ENCODE measurements at places on chromosomes 5 and 9.

DNA sequence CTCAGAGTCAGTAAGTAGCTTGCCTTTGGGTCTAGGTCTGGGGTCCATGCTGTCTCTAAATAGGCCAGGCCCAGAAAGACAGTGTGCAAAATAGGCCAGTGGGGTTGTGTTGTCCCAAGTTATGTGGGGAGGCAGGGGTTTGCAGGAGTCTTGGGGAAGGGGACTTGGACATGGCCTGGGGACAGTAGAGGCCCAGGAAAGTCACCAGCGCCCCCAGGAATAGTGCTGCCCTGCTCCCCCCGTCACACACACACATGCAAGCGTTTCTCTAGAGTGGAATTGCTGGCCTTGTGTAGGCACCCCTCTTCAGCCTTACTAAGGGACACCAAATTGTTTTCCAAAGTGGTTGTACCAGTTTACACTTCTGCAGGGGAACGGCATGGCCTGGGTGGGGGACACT lies 227.5 kb downstream of the PBX3 start:
- no peak for DNase-seq

DNA sequence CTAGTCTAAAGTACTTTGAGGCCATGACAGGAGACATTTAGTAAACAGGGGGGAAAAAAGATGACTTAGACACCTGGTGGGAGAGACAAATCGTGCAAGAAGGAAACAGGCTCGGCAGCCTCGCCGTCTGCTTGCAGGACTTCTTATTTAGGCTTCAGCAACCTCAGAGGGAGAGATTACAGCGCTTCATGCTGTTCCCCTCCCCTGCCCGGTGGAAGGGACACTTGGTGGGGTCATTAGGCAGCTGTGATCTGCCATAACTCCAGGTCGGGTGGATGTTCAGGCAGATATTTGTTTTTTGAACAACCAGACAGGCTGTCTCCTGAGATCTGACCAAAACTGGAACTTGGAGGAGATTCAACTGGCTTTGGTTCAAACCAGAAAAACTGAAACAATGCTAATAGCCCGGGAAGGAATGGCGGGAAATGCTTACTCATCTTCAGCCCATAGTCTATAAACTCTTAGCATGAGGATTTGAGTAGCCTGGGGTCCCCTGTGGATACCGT lies 38.1 kb upstream of the CD180 start:
- DNase-seq = peak; percentile 55

DNA sequence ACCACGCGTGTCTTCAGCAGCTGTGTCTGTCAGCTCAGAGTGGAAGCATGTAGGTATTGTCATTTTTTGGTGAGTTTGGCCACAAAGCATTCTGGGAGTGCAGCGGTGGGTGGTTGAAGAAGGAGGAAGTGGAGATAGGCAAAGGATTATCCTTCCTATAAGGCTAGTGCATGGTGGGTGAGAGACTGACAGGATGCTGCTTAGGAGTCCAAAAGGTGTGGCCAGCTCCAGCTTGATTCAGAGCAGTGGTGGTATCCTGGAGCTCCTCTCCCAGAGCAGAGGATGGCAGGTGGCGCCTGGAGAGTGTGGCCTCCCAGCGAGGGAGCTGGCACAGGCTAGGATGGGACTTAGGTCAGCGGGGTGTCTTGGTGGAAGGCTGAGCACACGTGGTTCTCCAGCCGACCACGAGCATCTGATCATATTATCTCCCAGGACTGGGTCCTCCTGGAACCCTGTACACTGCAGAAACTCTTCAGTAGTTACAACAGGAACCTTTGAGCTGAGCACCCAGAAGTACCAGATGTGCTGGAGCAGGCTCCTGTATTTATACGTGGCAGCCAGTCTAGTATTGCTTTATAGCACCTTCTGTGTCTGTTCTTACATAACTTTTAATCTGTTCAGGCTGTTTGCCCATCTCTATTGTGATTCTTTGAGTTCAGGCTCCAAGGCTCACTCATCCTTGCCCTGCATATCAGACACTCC lies 29.6 kb downstream of the MAML1 start:
- no peak for DNase-seq

GRCh38 chr5:129173771-129174170 lies 79.2 kb downstream of the ISOC1 start:
- DNase-seq = no peak

GRCh38 chr5:154411338-154411737 lies 34.5 kb upstream of the SAP30L start:
- no peak for DNase-seq

GRCh38 chr9:3277200-3277599 lies 248.6 kb downstream of the RFX3 start:
- no peak for DNase-seq

- no peak for DNase-seq
Measured at GRCh38 chr5:139472386-139473030, 1.7 kb downstream of the SMIM33 start.

- no peak for DNase-seq
Measured at GRCh38 chr5:17076272-17076671, 140.2 kb upstream of the MYO10 start.

Measured in ovary (tissue), 10 donors.